Stimulated activated CD4-positive, alpha-beta T cell treated with anti-CD3 and anti-CD28 coated beads, Interleukin-12 subunit alpha, Interleukin-12 subunit beta, amount 100 ng/mL, for 48 hours (primary cell): ENCODE measurements at places on chromosomes 3 and 15.

- DNase-seq = no peak
These were observed 256.5 kb downstream of the SHQ1 start for GRCh38 chr3:72591522-72592421.

GRCh38 chr15:72482275-72482674 is 8.1 kb downstream of the ARIH1 start:
- DNase-seq = no peak

DNA sequence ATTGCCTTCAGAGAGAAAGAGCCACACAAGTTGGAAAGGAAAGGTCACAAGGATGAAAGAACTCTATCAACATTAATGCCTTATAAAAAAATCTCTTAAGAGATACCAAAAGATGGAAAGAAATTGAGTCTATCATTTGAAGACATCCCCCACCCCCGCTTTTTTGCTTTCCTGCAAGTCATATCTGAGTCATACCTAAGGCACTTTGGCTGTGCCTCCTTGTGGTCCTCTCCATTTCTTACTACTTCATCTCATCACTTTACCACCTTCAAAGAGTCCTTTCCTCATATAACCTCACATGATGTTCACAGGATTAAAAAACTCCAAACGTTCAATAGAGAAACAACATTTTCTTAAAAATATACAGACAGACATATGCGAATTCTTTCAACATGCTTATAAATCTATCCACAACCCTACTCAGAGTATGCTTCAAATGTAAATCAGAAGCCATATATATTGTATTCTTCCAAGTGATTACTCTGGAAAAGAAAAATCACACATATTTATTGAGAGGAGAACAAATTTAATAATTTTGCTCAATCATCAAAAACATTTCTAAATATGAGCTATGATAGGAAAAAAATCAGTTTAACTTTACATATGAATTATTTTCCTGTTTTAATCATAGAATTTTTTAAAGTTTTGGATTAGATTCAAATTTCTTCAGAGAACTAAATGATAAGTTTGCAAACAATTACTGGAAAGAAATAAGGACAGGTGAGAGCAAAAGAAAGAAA is 1003.9 kb upstream of the CFAP20DC start:
- DNase-seq = peak; percentile 47

- DNase-seq = no peak
These were observed 4.2 kb downstream of the NCBP2 start for GRCh38 chr3:196938124-196938523.

DNA sequence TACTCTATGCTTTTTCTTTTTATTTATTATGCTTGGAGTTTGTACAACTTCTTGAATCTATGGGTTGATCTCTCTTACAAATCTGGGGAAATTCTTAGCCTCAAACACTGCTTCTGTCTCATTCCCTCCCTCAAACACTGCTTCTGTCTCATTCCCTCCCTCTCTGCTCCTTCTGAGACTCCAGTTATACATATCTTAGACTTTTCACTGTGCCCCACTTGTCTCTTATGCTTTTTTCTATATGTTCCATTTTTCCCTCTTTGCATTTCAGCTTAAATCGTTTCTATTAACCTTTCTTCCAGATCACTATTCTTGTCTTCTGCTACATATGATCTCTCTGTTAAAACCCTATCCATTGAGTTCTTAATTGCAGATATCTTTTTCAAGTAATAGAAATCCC is 50.4 kb downstream of the RFTN1 start:
- DNase-seq = no peak

DNA sequence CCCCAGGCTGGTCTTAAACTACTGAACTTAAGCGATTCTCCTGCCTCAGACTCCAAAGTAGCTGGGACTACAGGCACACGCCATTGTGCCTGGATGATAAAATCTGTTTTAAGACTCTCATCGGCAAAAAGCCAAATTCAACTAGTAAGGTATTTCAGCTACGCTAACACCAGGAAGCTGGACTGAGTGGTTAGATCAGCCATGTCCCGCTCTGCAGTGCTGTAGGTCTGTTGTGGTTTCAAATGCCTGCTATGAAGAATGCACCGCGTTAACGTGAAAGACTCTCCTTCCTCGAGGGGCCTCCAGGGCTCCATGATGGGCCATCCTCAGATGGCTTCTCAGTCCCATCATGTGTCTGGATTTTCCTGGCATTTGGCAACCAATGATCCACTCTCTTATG is 70.2 kb downstream of the PCOLCE2 start:
- DNase-seq = no peak

GRCh38 chr15:47003568-47003967 is 713.7 kb upstream of the SEMA6D start:
- DNase-seq = no peak

DNA sequence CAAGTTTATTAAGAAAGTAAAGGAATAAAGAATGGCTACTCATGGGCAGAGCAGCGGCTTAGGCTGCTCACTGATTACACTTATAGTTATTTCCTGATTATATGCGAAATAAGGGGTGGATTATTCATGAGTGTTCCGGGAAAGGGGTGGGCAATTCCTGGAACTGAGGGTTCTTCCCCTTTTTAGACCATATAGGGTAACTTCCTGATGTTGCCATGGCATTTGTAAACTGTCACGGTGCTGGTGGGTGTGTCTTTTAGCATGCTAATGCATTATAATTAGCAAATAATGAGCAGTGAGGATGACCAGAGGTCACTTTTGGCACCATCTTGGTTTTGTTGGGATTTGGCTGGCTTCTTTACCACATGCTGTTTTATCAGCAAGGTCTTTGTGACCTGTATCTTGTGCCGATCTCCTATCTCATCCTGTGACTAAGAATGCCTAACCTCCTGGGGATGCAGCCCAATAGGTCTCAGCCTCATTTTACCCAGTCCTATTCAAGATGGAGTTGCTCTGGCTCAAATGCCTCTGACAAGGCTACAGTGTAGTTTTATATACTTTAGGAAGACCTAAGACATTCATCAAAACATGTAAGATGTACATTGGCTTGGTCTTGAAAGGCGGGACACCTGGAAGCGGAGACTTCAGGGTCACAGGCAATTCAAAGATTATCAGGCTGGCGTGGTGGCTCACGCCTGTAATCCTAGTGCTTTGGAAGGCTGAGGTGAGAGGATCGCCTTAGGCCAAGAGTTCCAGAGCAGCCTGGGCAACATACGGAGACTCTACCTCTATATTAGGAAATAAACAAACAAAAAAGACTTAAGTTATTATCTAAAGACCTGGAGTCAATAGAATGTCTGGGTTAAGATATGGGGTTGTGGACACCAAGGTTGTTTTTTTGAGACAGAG is 3.2 kb upstream of the BLOC1S6 start:
- DNase-seq = no peak

DNA sequence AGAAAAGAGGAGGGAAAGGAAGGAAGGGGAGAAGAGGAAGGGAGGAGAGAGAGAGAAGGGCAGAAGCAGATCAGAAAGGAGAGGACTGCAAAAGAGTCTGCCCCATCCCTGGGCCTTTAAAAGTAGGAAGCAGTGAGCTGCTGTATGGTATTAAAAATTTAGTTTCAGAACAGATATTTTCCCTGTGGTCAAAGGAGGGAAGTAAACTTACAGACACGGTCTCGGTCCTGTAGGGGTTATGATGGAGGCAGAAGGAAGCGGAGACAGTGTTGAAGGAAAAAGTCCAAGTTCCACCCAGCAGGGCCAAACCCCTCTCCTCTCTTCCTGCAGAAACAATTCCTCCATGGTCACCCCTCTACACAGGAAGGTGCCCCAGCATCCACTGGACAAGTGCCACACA is 122.0 kb upstream of the PROK2 start:
- DNase-seq = no peak

GRCh38 chr15:67884514-67885174 is 44.8 kb upstream of the RNU6-1 start:
- DNase-seq = peak; percentile 25

DNA sequence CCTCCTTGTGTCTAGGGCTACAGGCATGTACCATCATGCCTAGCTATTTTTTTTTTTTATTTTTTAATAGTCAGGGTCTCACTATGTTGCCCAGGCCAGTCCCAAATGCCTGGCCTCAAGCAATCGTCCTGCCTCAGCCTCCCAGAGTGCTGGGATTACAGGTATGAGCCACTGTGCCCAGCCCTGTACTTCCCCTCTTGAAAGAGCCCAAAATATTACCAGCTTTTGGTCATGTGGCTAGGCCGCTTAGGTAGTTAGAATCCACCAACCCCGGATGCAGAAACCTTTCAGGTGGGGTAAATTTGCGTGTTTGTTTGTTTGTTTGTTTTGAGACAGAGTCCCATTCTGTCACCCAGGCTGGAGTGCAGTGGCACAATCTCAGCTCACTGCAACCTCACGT is 132.8 kb upstream of the C2CD4B start:
- no peak for DNase-seq

GRCh38 chr3:121793078-121793477 is 41.8 kb downstream of the IQCB1 start:
- DNase-seq = no peak

DNA sequence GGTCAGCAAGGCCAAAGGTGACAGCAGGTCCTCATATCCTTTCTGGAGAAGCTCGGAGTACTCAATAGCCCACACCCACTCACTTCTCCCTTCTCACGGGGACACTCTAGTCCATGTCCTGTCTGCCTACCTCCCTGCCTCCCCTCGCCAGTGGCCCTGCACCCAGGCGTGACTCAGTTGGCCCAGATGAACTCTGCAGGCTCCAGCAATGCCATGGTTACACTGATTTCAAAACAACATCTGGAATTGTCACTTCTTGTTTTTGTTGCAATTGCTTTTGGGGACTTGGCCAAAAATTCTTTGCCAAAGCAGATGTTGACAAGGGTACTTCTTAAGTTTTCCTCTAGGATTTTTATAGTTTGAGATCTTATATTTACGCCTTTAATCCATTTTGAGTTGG is 13.0 kb downstream of the IL16 start:
- no peak for DNase-seq

GRCh38 chr3:23209747-23210487 is 6.8 kb downstream of the UBE2E2 start:
- no peak for DNase-seq

GRCh38 chr3:46848271-46849044 is 14.8 kb downstream of the MYL3 start:
- peak; percentile 53 for DNase-seq

DNA sequence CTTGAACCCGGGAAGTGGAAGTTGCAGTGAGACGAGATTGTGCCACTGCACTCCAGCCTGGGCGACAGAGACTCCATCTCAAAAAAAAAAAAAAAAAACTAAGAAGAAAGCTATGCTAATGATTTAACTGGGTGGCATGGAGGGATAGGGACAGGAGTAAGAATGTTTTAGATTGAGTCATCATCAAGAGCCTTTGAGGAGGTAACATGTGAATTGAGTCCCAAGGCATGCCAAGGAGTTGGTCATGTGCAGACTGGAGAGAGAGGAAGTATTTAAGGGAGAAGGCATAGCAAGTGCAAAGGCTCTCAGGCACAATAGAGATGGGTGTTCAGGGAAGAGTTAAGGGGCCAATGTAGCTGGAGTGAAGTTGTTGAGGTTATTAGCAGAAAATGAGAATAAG is 9.1 kb downstream of the BNC1 start:
- DNase-seq = no peak

DNA sequence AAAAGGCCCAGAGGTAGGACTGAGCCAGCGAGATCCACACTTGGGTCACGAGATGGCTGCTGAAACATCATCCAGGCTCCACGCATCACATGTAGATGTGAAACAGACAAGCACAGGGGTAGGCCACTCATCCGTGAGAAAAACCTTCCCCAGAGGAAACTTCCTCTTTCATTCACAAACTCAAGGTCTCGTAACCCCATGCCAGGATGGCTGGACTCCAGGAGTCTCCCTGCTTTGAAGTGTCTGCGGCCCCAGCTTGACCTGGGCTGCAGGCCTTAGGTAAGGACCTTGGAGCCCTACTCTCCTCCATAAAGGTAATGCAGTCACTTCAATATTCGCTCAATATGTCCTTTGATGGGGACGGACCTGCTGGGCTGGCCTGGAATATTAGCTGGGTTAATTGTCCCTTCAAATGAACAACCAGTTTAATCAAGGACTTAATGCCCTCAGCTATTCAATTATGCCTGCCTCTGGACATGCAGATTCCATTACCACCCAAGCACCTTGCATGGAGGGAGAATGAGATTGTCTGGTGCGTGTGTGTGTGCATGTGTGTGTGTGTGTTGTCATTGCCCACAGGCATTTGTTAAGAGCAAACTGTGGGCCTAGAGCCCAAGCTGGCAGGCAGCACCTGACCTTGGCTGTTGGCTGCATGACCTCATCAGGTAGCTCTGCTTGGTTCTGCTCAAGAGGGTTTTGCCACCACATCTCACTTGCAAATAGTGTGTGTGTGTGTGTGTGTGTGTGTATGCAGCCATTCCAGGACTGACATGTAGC is 186.9 kb upstream of the TLE3 start:
- DNase-seq = no peak

GRCh38 chr3:152384412-152384811 is 115.7 kb downstream of the MBNL1 start:
- no peak for DNase-seq

GRCh38 chr3:122390665-122391064 is 6.7 kb downstream of the FAM162A start:
- no peak for DNase-seq

GRCh38 chr3:68706536-68706935 is 225.8 kb downstream of the TAFA4 start:
- no peak for DNase-seq

DNA sequence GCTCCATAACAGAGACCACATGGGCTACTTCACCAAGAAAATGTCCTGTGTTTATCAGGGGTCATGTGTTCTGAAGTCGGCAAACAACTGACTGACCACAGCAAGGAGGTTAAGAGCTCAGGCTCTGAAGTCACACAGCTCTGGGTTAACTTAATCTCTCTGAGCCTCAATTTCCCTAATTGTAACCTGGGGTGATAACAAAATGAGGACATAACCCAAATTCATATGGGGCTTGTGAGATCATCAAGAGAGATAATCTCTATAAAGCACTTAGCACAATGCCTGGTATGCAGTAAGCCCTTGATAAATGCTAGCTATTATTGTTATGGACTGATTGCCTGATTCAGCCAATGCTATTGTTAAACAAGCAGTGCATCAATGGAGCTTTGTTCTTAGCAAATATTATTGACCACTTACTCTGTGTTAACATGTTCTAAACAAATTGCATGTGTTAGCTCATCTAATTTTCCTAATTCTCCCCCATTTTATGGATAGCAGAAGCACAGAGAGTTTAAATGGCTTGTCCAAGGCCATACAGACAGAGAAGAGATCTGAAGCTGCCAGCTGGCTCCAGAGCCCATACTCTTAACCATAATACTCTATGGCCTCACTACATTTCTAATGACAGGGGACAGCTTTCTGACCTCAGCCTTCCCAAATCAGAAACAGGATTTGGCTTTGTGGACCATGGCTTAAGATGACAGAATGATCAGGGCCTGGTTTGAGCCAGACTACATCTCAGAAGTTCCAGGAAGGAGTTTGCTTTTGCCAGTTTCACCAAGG is 78.3 kb downstream of the SHQ1 start:
- no peak for DNase-seq
